T-helper 17 cell (primary cell): ENCODE measurements at places on chromosomes 1 and 21.

DNA sequence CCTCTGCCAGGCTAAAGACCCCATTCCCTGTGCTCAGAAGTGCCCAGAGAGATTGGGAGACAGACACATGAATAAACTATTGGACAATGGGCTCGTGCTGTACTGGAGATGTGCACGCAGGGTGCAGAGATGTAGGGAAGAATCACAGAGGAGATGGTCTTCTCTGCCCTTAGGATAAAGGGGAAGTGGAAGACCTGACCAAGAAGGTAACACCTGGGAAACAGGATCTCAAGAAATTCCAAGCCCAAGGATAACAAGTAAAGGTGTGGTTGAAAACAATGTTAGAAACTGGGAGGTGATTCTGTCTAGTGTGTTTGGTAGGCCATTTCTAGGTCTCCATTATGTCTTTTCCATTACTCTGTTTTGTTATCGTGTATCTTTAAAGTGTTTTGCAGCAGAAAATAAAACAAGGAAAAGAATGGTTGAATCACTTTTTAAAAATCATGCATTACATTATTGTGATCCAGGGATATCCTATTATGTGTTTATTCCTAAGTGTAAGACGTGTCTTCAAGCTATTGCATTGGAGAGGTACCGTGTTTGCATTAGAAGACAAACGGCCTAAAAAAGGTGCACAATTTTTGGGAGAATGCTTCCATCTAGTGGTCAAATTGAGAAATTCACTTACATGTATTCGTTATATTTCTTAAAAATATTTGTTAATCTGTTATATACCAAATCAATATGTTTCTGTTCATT is 40.8 kb upstream of the KCTD3 start:
- no peak for DNase-seq

- no peak for DNase-seq
Observed at GRCh38 chr1:51504806-51505525, 14.1 kb downstream of the EPS15 start.

DNA sequence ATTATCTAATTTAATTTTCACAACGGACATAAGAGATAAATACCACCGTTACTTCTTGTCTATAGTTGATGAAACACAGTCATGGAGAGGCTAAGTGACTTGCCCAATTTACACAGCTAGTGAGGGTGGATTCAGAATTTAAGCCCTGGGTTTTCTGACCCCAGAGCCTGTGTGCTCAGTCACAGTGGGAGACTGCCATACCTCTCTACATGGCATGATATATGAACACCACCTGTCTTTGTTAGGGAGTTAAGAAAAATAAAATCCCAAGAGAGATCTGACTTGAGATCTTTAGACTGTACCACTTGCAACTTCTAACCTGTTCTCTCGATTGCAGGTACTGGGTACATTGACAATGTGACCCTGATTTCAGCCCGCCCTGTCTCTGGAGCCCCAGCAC is 40.3 kb downstream of the LAMC2 start:
- DNase-seq = no peak

GRCh38 chr21:42308161-42308913 is 6.9 kb downstream of the TFF3 start:
- DNase-seq = no peak

DNA sequence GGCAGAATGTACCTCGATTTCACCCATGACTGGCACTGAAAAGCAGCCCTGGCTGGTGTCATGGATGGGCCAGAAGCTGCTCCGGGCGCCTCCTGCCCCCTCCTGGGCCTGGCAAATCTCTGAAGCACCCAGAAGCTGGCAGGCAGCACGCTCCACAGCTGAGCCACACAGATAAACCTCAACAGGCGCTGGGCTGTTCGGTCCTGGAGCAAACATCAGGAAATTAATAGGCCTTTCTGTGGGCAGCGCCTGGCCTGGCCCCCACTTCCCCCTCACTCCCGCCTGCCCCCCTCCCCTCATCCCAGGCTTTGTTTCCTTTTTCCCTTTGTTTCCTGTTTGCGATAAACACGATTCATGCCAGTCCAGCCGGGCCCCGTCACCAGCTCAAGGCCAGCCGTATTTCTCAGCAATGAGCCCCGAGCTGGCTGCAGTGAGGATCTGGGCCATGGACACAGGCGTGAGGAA is 20.1 kb upstream of the DISP3 start:
- DNase-seq = no peak

- no peak for DNase-seq
Observed at GRCh38 chr1:83829106-83829505, 169.8 kb downstream of the TTLL7 start.

GRCh38 chr1:60274422-60275290 is 201.1 kb upstream of the C1orf87 start:
- DNase-seq = no peak

- DNase-seq = no peak
Observed at GRCh38 chr1:13543451-13544220, 29.8 kb upstream of the LRRC38 start.

DNA sequence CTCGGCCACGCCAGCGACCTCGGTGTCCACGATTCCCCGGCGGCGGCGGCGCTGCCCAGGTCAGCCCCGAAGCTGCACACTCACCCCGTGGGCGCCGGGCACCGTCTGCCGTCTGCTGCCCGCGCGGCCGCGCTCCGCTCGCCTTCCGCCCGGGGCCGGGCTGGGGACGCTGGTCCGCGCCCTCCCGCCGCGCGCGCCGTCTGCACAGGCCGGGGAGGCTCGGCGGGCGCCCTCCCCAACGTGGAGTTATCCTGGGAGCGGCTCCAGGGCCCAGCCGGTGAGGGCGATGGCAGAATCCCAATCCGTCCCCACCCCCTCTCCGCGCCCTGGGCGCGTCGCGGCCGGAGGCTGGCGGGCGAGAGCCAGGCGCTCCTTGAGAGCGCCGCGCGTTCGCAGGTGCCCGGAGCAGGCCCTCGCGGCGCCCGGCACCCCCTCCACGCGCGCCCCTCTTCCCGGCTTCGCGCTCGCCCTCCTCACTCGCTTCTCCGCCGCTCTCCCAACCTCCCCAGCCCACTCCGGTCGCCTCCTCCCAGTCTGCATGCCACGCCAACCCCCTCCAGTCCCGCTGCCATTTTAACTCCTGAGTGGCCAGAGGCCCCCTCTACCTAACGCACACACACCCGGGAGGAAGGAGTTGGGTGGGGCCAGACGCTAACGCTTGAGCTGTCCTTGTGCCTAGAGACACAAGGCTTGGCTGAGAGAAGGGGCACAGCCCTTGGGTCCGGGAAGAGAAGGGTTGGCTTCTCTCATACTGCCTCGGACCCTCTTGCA is at the start of gene LRRN2:
Gene LRRN2, minus strand, starts transcription at position 503 of the 771 bp plus-strand sequence. CDS start 65,746 bp downstream, outside the sequence.
- no peak for DNase-seq

DNA sequence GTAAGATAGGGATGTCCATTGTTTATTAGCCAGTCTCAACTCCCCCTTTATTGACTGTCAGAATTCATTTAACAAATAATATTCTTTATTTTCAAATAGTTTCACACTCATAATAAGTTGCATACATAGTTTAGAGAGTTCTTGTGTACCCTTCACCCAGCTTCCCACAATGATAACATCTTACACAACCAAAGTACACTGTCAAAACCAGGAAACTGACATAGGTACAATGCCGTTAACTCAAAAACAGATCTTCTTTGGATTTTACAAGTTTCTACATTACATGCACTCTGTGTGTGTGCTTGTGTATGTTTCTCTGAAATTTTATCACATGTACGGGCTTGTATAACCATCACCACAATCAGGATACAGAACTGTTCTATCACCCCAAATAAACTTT is 64.4 kb upstream of the IFNLR1 start:
- no peak for DNase-seq

DNA sequence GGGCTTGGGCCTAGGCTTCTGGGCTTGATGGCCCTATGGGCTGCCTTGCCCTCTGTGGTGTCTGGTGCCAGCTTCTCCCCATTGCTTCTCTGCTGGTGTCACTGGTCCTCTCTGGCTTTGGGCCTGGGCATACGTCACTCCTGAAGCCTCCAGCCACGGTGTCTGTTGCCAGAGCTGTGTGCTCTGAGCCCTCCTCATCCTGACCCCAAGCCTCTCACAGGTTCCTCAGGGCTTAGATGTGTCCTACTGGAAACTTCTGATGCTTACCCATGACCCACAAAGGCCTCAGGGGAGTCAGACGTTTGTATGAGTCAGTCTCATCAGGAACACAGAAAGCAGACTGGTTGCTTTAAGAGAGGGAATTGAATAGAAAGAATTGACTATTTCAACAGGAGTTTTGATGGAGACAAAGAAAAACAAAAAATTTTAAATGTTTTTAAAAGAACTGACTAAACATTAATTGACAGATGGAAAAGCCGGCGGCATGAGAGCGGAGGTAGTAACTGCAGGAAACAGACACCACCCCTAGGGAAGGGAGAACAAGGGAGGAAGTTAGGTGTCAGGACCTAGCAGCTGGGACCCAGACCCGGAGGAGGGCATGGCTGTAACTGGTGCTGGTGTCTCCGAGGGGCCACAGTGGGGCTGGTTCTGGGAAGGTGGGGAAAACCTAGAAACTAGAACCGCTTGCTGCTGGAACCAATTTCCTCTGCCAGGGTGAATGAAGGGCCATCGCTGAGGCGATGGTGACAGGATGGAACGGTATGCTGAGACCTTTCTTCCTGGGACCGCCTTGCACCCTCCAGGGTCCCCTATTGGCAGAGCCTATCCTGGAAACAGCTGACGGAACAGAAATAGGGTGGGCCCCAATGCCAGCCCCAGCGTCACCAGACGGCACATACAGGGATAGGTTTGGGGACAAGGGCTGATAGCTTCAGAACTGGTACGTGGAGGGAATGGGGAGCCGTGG is 40.0 kb upstream of the CITED4 start:
- DNase-seq = no peak

DNA sequence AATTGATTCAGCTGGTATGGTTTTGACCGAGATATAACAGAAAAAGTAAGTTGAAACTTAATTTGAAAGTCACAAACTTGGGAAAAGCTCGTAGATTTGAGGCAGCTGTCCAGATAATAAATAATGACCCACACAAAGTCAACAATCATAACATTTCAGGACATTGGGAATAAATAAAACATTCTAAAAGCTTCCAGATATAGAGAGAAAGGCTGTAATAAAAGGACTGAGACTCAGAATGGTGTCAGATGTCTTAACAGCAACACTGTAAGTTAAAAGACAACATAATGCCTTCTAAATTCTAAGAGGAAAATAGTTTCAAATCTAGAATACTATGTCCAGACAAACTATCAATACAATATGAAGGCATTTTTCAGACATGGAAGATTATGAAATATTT is 163.3 kb downstream of the CDC42BPA start:
- DNase-seq = no peak

DNA sequence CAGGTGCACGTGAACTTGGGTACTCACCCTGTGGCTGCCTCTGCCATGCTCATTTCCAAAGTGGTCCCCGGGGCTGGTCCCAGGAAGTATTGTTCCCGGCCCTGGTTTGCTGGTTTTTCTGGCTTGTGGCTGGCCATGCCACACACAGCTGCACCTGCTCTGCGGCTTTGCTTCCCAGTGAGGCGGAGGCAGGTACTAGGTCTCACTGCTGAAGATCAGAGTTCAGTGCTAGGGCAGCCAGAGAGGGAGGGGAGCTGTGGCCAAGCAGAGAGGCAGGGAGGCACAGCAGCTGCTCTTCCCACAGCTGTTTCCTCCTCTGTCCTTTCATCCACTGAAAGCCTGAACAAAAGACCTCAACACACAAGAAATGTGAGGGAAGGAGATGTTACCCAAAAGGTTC is 30.5 kb downstream of the ENO1 start:
- no peak for DNase-seq

GRCh38 chr1:184072376-184072775 is 20.8 kb downstream of the TSEN15 start:
- no peak for DNase-seq

DNA sequence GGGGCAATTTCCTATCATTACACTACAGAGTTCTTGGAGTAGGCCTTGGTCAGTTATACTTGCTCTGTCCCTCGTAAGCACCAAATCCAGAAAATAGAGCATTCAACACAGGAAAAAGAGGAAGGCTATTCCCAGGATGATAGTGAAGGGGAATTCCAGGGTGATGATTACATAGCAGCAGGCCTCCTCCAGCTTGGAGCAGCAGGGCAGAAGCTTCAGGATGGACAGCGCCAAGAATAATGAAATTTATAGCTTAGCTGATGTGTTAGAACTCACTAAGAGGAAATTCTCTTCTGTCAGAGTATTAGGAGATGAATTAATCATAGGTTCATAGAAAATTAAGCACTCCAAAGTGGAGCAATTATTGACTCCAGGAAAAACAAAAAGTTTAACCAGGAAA is 10.8 kb upstream of the SMAP2 start:
- no peak for DNase-seq

DNA sequence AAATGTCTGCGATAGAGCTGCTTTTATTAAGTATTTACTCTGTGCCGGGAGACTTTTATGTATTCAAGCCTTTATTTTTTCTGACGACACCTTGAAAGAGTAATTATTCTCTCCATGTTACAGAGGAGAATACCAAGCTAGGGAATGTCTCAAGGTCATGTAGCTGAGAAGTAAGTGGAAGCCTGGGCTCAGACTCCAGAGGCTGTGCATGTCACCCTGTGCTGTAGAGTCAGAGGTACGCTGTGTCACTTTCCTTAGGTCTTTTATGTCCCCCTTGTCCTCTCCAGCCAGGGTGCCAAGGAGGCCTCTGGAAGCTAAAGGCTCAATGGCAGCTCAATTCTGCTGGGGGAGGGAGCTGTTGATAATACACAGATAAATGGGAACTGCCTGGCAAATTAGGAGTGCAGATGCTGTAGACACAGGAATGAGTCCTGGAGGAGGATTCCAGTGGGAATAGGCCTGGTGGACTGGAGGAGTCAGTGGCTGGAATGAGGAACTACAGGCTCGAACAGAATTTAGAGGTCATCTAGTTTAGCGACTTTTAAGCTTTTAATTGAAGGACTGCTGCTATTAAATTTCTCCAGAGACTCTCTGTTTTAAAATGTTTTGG is 9.3 kb upstream of the IL19 start:
- no peak for DNase-seq

GRCh38 chr1:55700359-55701130 is 485.4 kb upstream of the USP24 start:
- no peak for DNase-seq

- no peak for DNase-seq
Observed at GRCh38 chr1:106366627-106367319, 689.7 kb upstream of the PRMT6 start.

DNA sequence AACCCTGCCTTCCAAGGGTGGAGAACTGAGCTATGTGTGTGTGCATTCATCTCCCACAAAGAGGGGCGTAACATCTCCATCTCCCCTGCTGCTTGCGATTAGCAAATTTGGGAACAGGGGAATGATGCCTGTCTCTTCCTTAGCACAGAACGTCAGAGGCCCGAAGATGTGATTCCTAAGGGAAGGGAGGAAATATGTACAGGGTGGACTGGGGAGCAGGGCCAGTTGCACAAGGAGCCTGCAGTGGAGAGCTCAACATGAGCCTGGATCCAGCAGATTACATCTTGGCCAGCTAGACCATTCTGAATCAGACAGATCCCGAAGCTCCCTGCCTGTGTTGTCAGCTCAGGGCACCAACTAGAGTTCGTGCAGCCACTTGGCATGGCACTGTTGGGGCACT is 118.1 kb downstream of the NGF start:
- no peak for DNase-seq

GRCh38 chr1:165543532-165544438 is at the start of gene LRRC52:
LRRC52 (plus strand) TSS chr1:165544000; CDS start chr1:165544297, 297 bp downstream.
- DNase-seq = no peak

- no peak for DNase-seq
Observed at GRCh38 chr1:96863449-96863848, 141.9 kb downstream of the PTBP2 start.

- DNase-seq = no peak
Observed at GRCh38 chr1:17216078-17216477, 11.2 kb downstream of the PADI1 start.

GRCh38 chr1:163796394-163796821 is 474.7 kb downstream of the NUF2 start:
- no peak for DNase-seq

GRCh38 chr1:51491166-51491981 is 27.7 kb downstream of the EPS15 start:
- no peak for DNase-seq
